SK-MEL-5 (cell line): ENCODE measurements at places on chromosomes 5 and 9. TPM values are rescaled to one million over a fixed set of nuclear protein-coding genes. Genes with fewer than 3 reads are reported as not detected.
A peak's percentile ranks its signal among the peaks of the same experiment; 100 is the strongest.

The SPATA6L gene
- 0.08 and 1.3 TPM in 2 replicates for total RNA-seq

DNA sequence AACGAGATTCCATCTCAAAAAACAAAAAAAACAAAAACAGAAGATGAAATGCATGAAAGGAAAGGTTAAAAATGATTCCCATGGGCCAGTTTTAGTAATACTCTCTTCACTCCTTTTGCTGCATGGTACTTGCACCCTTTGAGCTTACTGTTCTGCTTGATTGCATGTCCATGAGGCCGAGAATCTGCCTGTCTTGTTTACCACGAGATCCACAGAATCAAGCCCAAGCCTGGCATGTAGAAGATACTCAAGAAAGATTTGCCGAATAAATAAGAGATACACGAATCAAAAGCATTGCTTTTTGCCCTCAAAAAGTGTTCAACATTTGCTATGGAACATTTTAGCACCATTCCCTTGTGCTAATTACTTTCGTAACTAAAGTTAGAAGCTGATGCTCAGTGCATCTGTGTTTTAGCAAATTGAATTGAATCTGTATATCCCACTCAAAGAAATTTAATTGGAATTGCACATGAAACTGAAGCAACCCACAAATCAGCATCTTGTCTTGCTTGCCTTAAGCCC, 1.1 kb downstream of the FAXDC2 start:
- no peak for DNase-seq

GRCh38 chr5:52867809-52868208, 80.1 kb downstream of the ITGA1 start:
- DNase-seq = no peak

DNA sequence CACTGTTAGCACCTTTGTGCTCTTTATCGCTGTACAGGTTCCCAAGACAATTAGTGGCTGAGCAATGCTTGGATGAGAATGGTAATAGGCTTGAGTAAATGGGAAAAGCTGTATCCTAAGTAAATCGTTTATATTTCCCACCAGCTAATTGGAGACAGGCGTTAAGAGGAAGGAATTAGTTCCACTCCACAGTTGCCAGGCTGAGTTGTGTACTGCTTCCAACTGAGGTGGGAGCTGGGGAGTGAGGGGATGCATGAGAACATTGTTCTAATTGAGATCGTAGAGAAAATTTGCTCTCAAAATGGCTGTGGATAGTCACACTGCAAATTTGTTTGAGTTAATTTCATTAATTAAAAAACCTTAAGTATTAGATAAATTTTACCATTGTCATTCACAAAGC, 285.0 kb upstream of the ADAMTSL1 start:
- no peak for DNase-seq

The GEMIN5 gene
- 20.2 and 21.8 TPM in 2 replicates for total RNA-seq

DNA sequence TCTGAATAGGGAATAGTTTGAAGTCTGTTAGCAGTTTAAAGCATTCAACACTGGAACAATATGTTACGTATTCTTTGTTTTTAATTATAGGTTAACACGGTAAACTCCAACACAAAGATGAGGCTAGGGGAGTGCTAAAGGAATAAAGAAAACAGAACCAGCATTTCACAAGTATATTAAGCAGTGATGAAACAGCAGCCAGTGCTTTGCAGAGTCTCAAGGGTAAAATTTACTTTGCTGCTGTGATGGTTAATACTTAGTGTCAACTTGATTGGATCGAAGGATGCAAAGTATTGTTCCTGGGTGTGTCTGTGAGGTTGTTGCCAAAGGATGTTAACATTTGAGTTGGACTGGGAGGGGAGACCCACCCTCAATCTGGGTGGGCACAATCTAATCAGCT, 30.0 kb upstream of the GSN start:
- no peak for DNase-seq

- DNase-seq = peak; percentile 33
Measured at GRCh38 chr9:5629312-5630080, 589 bp downstream of the RIC1 start.

The POLK gene
- 22.3 and 25.0 TPM in 2 replicates for total RNA-seq

DNA sequence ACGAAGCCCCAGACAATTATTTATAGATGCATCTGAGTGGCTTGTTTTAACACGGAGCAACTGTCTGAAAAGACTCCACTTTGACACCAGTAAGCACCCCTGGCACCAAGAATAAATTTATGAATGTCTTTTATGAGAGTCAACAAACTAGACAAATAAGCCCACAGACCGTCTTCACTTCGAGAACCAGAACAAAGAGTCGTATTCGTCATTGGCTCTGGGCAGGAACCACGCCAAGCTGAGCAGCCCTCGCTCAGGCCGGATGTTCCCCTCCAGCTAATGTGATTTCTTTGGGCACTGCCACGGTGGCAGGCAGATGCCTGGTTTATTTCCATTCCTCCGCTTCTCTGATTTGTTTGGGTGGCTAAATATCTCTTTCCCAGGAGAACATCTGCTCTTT, 91.9 kb upstream of the STC2 start:
- no peak for DNase-seq

GRCh38 chr5:157859227-157859575, 256 bp upstream of the CLINT1 start:
- no peak for DNase-seq

The CACNA1B gene
- total RNA-seq = 0.11 TPM in 2 replicates

The TAF1L gene
- not detected in 2 replicates for total RNA-seq

DNA sequence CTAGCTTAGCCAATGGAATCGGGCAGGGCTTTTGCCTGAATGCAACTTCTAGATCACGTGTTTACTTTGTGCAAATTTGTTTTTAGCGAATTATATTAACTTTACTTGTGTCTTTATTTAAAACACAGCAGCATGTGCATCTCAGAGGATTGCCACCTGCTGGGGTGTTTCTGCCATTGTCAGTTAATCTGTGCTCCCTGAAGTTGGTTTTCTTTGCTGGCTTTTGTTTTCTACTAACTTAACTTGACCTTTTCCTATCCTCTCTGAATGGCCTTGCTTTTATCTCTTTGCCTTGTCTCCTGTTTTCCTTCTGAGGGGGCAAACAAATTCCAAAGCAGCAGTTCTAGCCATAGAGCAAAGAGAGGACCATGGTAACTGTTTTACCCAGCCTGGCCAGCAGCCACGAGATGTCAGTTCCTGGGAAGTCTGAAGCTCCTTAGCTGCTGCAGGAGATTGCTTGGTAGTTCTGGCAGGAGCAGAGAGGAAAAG, 67.6 kb downstream of the ARHGEF28 start:
- DNase-seq = peak; percentile 27

DNA sequence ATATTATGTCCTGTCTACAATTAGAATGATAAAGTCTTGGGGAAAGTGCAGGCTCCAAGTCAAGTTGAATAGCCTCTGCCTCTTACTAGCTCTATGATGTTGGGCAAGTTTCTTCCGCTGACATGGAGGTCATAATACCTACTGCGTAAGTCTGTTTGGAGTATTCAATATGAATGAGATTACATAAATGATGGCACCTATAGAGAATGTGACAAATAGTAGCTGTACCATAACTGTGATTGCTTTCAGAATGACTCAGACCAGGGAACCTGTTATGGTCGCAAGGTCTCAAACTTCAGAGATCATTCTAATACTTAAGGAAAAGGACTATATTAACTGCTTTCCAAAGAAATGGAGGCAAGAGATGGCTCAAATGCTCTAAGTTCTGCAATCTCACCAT, 94.0 kb upstream of the ABCA1 start:
- no peak for DNase-seq

GRCh38 chr5:181127907-181128626, 2.9 kb downstream of the OR2V1 start:
- no peak for DNase-seq

- DNase-seq = no peak
Measured at GRCh38 chr5:136418301-136418700, 53.0 kb upstream of the TRPC7 start.

GRCh38 chr5:56812110-56812509, 3.2 kb upstream of the MAP3K1 start:
- no peak for DNase-seq

GRCh38 chr5:67581203-67581602, 384.6 kb upstream of the CD180 start:
- no peak for DNase-seq

GRCh38 chr9:125202846-125203618, 2.7 kb downstream of the RABEPK start:
- DNase-seq = peak; percentile 57

The RNF145 gene
- total RNA-seq = 47.5 and 49.4 TPM in 2 replicates

- no peak for DNase-seq
Measured at GRCh38 chr5:75148051-75148450, 88.6 kb downstream of the ANKRD31 start.

The IL13 gene
- total RNA-seq = not detected in 2 replicates
